ENCODE measurements at places on chromosomes 5 and 9.

DNA sequence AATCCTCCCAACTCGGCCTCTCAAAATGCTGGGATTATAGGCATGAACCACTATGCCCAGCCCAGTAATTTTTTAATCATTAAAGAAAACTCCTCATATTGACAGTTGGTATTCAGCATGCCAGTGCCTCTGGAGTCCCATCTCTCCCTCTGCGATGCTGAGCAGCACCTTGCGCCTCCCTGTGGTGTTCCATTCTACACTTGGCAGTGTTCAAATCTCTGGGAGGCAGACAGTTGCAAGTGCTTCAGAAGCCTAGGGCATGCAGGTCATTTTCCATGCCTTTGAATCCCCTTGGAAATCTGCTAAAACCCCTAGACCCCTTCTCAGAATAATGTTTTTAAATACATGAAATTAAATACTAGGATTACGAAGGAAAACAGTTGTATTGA is 41.3 kb downstream of the GARNL3 start:
- no peak for DNase-seq

DNA sequence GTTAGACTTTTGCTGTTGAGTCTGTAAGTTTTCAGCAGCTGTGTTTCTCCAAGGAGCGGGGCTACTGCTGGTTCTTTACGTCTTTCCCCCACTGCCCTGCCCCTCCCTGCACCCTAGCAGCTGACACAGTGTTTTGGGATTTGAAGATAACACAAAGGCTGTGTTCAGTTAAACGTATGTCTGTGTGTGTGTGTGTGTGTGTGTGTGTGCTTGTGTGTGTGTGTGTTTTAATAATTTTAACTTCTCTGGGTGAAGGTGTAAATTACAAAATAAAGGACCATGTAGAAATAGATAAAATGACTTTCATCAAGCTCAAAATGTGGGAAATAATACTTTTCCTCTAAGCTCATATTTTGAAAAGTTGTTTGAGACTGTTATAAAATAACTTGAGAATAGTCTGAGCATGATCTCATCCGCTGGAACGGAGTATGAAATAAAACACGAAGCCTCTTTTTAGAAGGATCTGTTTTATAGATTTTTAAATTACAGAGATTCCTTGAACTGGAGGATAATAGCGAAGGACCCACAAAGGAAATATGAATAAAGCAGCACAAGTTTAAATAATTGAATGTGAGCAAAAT is 10.9 kb downstream of the ABL1 start:
- no peak for DNase-seq

DNA sequence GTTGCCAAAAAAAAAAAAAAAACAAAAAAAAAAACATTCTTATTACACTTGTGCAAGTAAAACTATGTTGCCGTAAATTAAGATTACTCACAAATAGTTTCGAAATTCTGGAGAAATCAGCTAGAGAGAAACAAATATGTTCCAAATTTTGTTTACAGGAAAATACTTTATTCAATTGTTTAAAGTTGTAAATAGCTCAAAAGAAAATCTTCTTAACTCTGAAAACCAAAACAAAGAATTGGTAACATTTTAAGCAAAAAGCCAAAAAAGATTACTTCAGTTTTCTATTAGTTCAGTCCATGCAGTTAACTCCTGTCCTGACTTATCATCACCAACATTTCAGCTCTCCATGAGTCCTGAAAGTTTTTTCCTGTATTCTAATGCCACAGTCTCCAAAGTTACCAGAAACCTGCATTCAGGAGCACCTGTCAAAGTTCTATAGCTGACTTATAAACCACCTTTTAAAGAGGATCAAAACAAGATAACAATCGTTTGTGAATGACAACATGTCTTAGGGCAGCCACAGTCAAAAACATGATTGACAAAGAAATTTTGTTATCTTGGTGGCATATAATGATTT is 194.1 kb downstream of the RANBP17 start:
- no peak for DNase-seq

DNA sequence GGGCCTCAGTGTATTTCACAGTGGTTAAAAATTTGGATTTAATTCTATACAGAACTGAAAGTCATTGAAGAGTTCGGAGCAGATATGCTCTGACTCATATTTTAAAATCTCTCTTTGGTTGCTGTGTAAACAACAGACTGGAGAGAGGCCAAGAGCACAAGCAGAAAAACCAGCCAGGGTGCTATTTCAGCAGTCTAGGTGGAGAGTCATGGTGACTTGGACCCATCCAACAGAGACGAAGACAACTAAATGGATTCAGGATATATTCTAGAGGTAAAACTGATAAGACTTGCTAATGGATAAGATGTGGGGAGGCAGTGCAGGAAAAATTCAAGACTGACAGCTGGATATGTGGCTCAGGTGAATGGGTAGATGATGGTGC is 168.9 kb downstream of the MAPKAP1 start:
- peak; percentile 64 for DNase-seq

- no peak for DNase-seq
These were observed at the start of gene SAXO1 for GRCh38 chr9:19033015-19033414. SAXO1 (minus strand) TSS chr9:19033209; CDS start chr9:19032908, 301 bp downstream.

GRCh38 chr5:55820488-55820887 is 30.7 kb upstream of the IL31RA start:
- DNase-seq = no peak

- no peak for DNase-seq
These were observed 417.3 kb downstream of the RASEF start for GRCh38 chr9:82645600-82645999.

DNA sequence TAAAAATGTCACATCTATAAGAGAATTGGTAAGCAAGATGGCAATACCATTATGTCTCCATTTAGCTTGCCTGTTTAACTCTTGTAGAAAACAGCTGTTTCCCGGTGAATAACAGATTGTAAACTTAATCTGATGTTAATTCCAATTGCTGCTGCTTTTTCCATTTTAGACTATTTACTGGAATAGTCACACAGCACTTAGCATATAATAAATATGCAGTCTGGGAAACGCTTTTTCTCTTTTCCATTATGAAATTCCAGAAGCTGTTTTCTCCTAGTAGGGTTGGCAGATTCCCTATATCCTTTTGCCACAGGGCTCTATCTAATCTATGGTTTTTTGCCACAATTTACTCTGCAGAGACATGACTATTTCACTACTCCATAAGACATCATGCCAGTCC is 148.0 kb downstream of the CEMIP2 start:
- no peak for DNase-seq

GRCh38 chr5:74201334-74202081 is 439.0 kb downstream of the ENC1 start:
- DNase-seq = no peak

DNA sequence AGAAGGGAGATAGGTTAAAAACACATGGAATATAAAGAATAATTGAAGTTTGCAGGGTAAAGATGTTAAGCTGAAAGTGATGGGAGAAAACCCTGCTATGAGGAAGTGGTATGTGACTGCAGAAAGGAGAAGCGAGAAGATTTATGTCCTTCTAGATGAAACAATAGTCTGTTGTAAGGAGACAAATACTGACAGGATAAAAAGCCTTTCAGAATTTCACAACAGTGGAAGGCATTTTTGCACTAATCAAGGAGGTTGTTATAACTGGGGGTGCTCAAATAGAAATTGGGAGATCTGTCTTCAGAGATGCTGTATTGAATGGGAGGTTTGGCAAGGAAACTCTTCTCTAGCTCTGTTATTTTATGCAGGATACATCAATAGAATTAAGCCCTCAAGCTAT is 69.6 kb downstream of the NMUR2 start:
- no peak for DNase-seq

DNA sequence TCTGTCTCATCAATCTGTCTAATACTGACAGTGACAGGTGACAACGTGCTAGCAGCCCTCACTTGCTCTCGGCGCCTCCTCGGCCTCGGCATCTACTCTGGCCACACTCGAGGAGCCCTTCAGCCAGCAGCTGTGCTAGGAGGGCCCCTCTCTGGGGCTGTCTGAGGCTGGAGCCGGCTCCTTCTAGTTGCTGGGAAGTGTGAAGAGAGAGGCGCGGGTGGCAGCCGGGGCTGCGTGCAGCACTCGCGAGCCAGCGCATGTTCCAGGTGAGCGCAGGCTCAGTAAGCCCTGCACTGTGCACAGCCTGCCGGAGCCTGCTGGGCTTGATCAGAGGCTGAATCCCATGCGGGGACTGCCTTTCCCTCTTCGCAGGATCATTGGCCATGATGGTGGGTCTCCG is 330.7 kb downstream of the CDH10 start:
- DNase-seq = no peak

DNA sequence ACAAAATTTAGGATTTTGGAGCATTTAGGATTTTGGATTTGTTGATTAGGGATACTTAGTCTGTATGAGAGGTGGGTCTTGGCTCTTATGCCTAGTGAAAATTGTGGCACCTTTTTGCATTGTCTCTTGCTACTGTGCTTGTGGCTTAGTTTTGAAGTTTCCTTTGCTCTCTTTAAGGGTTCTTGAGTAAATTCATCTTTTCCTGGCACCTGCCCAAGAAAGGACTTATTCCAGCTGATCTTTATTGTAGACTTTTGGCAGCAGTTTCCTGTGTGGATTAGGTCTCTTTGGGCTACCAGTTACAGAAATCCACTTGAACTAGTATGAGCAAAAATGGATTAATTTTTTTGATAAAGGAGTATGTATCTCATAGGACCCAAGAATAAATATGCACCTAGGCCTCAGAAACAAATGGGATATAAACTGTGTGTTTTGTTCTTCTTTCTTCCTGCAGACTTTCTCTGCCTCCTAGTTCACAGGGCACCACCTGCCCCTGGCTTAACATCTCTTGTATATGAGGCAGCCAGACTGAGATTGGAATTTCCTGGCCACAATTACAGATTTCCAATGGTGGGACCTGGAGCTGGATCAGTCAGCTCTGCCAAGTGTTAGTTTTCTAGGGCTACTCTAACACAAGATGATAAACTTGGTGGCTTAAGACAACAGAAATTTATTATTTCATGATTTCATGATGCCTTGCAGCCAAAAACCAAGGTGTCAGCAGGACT is 44.6 kb downstream of the FOCAD start:
- no peak for DNase-seq

GRCh38 chr5:87997662-87998061 is 271.0 kb downstream of the TMEM161B start:
- DNase-seq = no peak

- no peak for DNase-seq
These were observed 186.8 kb downstream of the PALM2AKAP2 start for GRCh38 chr9:109966643-109967368.

- DNase-seq = peak; percentile 60
These were observed 58.7 kb downstream of the NXNL2 start for GRCh38 chr9:88593537-88594185.

- no peak for DNase-seq
These were observed 24.7 kb upstream of the SLC6A19 start for GRCh38 chr5:1176473-1177391.

DNA sequence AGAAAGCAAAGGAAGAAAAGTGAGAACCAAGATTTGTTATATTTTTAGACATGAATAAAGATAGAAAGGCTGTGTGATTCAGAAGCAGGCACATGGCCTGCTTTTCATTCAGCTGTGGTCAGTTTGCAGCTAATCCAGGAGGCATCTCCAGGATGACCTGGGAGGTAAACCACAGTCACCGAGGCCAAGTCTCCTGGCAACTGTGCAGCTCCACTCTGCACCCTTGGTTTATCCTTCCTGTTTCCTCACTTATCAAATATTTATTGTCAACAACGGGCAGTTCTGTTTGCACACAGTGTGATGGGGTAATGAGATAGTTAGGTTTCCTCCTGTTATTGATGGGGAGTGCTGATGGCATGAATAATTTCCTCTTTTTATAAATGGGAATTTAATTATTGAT is 243.0 kb downstream of the PSAT1 start:
- DNase-seq = no peak

DNA sequence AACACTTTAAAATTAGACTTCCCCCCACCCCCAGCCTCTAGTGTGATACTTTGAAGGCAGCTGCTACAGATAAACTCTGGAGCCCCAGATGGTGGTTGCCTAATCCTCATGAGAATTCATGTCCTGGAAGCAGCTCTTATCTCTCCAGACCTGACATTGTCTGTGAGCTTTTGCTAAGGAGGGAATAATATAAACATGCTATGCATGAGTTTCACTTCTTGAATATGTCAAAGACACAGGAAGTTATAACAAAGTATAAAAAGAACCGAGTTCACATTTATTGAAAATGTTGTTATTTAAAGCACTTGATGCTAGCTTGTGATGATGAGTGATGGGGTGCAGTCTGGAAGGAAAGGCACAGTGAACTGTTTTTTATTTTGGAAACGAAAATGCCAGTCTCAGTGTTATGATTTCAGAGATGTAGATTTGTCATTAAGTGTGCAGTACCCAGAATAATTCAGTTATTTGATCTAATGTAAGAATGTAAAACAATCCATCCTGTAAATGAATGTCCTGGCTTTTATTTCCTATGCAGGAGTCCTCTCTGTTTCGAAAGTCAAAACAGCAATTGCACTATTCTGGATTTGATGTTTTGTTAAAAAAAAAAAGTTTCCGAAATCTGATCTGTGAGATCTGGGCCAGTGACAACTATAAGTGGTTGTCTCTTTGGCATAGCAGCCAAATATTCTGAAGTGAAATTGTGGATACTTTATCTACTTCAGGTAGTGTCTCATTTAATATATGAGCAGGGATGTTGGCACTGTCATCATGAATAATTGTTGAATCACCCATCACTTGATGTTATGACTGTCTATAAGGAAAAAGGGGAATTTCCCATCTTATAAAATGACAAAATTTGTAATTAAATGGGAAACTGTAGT is 77.0 kb downstream of the ZCCHC7 start:
- no peak for DNase-seq

- no peak for DNase-seq
These were observed 15.3 kb downstream of the PLPP7 start for GRCh38 chr9:131304676-131305355.

GRCh38 chr5:33737697-33738096 is 154.1 kb downstream of the ADAMTS12 start:
- no peak for DNase-seq

- DNase-seq = no peak
These were observed 66.9 kb upstream of the LRRTM2 start for GRCh38 chr5:138942066-138942465.

DNA sequence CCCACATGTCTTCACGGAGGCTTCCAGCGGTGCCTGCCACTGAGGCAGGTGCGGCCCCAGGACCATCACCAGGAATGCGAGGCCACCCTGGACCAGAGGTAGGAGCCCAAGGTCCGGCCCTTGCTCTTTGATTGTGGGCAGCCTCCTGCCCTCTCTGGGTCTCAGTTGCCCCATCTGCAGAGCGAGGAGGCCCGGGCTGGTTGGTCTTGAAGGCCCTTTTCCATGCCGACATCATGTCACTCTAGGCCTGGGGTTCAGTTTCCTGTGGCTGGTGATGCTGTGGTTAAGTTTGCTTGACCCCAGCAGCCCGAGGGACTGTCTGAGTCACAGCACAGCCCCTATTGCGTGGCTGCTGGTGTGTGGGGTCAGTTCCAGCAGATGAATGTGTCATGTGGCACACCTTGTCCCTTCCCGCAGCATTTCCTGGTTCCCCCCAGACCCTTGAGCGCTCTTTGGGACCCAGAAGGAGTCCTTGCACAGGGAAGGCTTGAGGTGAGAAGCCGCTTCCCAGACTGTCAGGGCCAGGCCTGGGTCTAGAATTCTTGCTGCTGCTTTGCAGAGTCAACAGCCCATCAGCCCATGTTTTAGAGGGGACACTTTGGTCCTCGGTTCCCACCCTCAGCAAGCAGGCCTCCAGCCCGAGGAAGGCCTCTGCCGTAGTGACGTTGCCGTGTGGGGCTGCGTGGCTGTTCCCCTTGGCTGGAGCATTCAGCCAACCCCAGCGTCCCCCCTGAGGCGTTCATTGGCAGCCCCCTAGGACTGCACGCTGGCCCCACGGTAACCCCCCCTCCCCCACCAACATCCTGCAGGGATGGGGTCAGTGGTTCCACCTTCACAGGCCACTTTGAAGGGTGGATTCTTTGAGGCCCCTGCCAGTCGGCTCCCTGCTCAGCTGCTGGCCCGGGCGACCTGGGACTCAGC is 31.0 kb upstream of the HMCN2 start:
- DNase-seq = no peak

Measured in amniotic stem cell (primary cell).